ENCODE measurements at places on chromosomes 16 and 17. TPM values are rescaled to one million over a fixed set of nuclear protein-coding genes. Genes with fewer than 3 reads are reported as not detected.

Gene PMFBP1
- total RNA-seq = 0.28 TPM

Gene ITGAD
- not detected for total RNA-seq

Gene ZG16B
- 0.54 TPM for total RNA-seq

Gene MSI2
- total RNA-seq = 45.5 TPM

Gene CEMP1
- total RNA-seq = not detected

Gene DNASE1L2
- 0.75 TPM for total RNA-seq

Gene TMEM98
- total RNA-seq = 39.9 TPM

Gene CEP295NL
- total RNA-seq = 0.64 TPM

Gene CCL11
- total RNA-seq = not detected

Gene CD300LB
- total RNA-seq = not detected

Gene HOXB4
- 0.16 TPM for total RNA-seq

Gene NGFR
- total RNA-seq = 0.90 TPM

Gene GPR139
- not detected for total RNA-seq

Gene MIEN1
- 90.3 TPM for total RNA-seq

Gene TAT
- total RNA-seq = not detected

Gene TMEM186
- 16.1 TPM for total RNA-seq

Gene CNGB1
- total RNA-seq = 0.27 TPM

Gene MTMR4
- total RNA-seq = 7.3 TPM

Gene KRT32
- not detected for total RNA-seq

Gene PPY
- total RNA-seq = not detected

Gene SP2
- total RNA-seq = 18.7 TPM

Gene HS3ST2
- not detected for total RNA-seq

Gene NPIPB6
- 1.4 TPM for total RNA-seq
